ENCODE measurements at places on chromosomes 7 and 10.

DNA sequence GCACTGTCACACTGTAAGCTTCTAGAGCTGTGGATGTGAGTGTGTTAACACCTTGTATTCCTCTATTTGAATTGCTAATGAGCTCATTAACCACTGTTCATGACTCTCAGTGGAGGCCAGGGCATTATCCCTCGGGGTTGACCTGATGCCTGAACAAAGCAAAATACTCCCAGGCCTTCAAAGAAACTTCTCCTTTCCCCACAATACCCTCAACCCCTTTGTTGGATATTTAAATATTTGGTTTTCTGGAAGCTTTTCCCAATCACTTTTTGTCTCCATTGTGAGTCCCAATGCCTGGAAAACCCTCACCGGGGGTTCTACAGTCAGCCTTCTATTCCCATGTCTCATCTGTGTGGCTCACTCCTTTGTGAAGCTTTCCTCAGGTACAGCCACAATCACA, 780.1 kb downstream of the PHTF2 start:
- DNase-seq: no peak

- DNase-seq: no peak
Measured at GRCh38 chr7:50142425-50143017, 49.5 kb upstream of the ZPBP start.

- no peak for DNase-seq
Measured at GRCh38 chr10:69419096-69419743, 2.5 kb upstream of the TACR2 start.

DNA sequence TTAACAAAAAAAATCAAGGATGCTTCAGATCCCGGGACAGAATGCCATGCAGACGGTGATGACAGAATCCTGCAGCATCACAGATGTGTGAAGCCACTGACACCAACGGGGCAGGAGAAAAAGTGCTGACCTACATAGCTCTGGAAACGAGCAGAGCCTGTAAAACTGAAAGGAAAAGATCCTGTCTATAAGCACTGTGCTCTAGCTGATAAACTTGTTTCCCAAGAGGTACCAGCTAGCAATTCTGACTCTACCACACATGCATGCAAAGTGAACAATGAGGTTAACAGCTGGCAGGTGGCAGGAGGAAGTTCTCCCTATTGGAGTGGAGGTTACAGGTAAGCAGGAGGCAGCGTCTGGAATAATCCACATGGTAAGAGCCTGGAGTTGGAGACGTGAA, 75.6 kb downstream of the PTPRN2 start:
- no peak for DNase-seq

GRCh38 chr7:150949564-150949963, 28.6 kb downstream of the KCNH2 start:
- no peak for DNase-seq

- DNase-seq: no peak
Measured at GRCh38 chr7:155234950-155235789, 62.5 kb upstream of the INSIG1 start.

GRCh38 chr10:35172146-35172545, 45.5 kb downstream of the CREM start:
- DNase-seq: no peak

DNA sequence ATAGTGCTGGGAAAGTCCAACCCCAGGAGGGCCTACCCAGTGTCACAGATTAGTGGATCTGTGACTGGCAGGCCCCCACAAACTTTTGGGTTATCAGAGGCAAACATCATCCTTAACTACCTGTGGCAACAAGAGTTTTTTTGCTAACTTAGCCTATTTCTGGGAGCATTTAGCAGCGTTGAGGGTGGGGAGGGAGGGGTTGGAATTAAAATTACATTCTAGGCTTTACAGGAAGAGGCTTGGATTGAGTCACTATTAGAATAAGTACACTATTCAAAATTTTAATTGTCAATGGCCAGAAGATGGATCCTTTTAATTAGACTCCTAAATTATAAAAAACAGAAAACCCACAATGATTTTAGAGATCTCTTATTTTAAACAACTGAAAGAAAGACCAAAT, 267.9 kb upstream of the NPSR1 start:
- DNase-seq: no peak

DNA sequence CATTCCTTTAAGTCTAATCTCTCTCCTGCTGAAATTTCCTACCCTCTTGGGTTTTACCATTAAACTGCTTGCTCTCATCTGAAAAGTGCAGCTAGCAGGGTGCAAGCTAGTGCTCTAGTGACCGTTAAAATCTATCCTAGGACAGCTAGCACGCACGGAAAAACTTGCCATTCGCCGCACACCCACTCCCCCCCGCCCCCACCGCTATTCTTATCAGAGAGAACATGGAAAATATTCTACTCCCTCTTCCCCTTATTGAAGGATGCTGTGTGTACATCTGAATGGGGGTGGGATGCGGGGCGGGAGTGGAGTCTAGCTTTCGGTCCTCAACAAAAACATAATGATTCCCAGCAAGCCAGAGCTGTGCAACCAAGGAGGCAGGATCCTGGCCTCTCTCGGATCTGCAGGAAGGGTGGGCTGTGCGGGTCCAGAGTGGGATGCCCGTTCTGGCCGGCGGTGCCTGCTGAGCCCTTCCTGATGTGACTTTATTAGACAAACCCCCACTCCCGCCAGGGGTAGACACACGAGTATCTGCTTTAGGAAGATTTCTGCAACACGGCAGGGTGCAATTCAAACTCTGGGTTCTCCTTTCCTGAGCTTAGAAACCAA, 1.1 kb upstream of the ADRA2A start:
- DNase-seq: no peak

GRCh38 chr10:43731486-43731885, 82.8 kb upstream of the ZNF32 start:
- no peak for DNase-seq

DNA sequence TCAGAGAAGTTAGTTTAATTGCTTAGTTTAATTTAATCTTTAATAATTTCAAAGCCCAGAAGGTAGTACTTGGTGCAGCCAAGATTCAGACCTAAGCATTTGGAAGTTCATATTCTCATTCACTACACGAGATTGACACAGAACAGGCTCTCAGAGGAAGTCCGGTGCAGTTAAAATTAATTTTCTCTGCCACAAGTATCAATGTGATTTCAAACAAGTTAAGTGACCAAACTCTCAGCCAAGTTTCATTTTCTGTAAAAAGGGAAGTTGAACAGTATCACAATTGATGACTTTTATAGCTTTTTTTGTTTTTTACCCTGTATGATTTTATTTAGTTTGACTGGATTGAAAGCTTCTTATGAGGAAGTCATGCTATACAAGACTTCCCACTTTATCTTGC, 1494.9 kb upstream of the LRRTM3 start:
- DNase-seq: no peak

- DNase-seq: no peak
Measured at GRCh38 chr7:140084972-140085371, 22.2 kb upstream of the PARP12 start.

- no peak for DNase-seq
Measured at GRCh38 chr10:16792675-16793074, 24.5 kb downstream of the RSU1 start.

- DNase-seq: no peak
Measured at GRCh38 chr7:158320328-158320727, 267.3 kb downstream of the PTPRN2 start.

GRCh38 chr7:20064181-20064970, 152.8 kb downstream of the MACC1 start:
- no peak for DNase-seq

DNA sequence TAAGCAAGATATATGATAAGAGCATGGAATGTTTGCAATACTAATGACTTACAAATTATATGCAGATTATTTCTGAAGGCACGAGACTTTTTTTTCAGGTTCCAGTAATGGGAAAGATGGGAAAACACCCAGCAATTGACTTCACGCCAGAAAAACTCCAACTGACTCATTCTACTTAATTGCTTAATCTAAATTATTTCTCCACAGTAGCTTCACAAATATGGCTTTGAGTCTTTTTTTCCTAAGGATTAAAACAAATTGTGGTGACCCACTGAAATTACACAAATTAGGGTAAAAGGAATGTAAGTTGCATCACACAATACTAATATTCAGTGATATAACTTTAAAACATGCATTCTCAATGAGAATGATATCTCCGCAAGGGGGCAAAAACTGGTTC, 138.7 kb downstream of the GNAI1 start:
- DNase-seq: no peak

- DNase-seq: no peak
Measured at GRCh38 chr7:94357076-94357475, 37.6 kb upstream of the COL1A2 start.
